ENCODE measurements at places on chromosomes 2 and 18. TPM values are rescaled to one million over a fixed set of nuclear protein-coding genes. Genes with fewer than 3 reads are reported as not detected.
A peak's percentile ranks its signal among the peaks of the same experiment; 100 is the strongest.

The TSPYL6 gene
- not detected for total RNA-seq

DNA sequence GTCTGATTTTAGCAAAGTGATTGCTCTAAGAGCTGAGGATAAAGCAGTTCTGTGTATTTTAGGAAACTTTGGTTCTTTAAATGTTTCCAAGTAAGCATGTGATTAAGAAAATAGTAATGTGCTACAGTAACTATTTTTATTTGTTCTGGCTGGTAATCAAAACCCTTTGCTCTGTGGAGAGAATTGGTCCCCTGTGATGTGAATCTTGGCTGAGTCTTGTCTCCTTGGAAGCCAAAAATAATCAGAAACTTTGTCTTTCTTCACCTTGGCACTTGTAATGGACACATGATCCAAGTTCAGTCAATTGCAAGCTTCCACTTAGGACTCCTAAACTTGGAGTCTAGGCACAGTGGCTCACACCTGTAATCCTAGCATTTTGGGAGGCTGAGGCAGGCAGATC is 422.7 kb upstream of the CDH20 start:
- no peaks in the 10 kb centered on the region for H3K36me3 ChIP-seq
- no peaks in the 10 kb centered on the region for H3K4me1 ChIP-seq
- no peaks in the 10 kb centered on the region for H3K27me3 ChIP-seq
- no peak overlapping the region for H3K27ac ChIP-seq

- H3K27me3 ChIP-seq, result no peaks in the 10 kb centered on the region
- H3K27ac ChIP-seq, result no peak overlapping the region
Observed at GRCh38 chr2:239178484-239178883, 222.3 kb downstream of the HDAC4 start.

GRCh38 chr2:186751078-186751477 is 57.2 kb downstream of the FAM171B start:
- no peaks in the 10 kb centered on the region for H3K4me1 ChIP-seq
- peaks cover 5% of the 10 kb centered on the region for H3K36me3 ChIP-seq
- H3K27ac ChIP-seq, result no peak overlapping the region
- DNase-seq, result no peak

The FLACC1 gene
- 0.48 TPM for total RNA-seq

The CYBRD1 gene
- total RNA-seq, result 21.1 TPM

DNA sequence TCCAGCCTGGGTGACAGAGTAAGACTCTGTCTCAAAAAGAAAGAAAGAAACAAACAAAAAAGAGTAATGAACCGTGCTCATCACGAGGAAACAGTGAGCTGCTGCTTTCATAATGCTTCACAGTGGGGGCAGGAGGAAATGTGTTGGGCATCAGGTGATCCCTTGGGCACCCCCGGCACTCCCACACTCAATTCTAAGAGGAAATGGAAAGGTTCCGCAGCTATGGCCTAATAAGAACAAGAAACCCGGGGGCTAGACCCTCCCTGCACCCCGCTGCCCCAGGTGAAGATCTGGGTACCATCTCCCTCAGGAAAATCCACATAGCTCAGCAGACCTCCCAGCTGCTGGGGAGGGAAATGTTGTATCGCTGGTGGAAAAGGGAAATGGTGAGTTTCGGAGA is 118.9 kb downstream of the LPIN1 start:
- H3K4me1 ChIP-seq, result peaks cover 23% of the 10 kb centered on the region
- H3K27ac ChIP-seq, result no peak overlapping the region
- no peak for DNase-seq
- H3K4me3 ChIP-seq, result no peak overlapping the region
- peaks cover 3% of the 10 kb centered on the region for H3K36me3 ChIP-seq

DNA sequence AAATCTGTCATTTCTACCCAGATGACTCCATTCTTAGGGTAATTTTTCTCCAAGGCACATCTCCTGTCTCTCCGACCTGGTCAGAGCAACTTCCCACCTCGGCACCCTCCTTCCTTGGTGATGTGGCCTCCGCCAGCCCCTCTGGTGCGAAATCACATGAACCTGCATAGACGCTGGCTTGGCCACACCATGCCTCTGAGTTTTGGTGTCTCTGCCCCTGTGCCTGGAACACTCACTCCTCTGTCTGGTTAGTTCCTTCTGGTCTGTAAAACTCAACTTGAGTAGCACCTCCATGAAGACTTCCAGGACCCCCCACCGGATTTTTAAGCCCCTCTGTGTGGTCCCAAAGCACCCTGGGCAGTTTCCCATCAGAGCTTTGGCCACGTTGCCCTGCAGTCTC is 83.2 kb upstream of the OTOS start:
- no peak for DNase-seq
- no peak overlapping the region for H3K4me3 ChIP-seq
- peaks cover 15% of the 10 kb centered on the region for H3K27me3 ChIP-seq
- H3K4me1 ChIP-seq, result peaks cover 7% of the 10 kb centered on the region
- H3K27ac ChIP-seq, result no peak overlapping the region
- H3K36me3 ChIP-seq, result no peaks in the 10 kb centered on the region

GRCh38 chr2:235860871-235861270 is 307.3 kb downstream of the GBX2 start:
- H3K27ac ChIP-seq, result no peak overlapping the region
- peaks cover 53% of the 10 kb centered on the region for H3K4me1 ChIP-seq
- H3K36me3 ChIP-seq, result peaks cover 8% of the 10 kb centered on the region

DNA sequence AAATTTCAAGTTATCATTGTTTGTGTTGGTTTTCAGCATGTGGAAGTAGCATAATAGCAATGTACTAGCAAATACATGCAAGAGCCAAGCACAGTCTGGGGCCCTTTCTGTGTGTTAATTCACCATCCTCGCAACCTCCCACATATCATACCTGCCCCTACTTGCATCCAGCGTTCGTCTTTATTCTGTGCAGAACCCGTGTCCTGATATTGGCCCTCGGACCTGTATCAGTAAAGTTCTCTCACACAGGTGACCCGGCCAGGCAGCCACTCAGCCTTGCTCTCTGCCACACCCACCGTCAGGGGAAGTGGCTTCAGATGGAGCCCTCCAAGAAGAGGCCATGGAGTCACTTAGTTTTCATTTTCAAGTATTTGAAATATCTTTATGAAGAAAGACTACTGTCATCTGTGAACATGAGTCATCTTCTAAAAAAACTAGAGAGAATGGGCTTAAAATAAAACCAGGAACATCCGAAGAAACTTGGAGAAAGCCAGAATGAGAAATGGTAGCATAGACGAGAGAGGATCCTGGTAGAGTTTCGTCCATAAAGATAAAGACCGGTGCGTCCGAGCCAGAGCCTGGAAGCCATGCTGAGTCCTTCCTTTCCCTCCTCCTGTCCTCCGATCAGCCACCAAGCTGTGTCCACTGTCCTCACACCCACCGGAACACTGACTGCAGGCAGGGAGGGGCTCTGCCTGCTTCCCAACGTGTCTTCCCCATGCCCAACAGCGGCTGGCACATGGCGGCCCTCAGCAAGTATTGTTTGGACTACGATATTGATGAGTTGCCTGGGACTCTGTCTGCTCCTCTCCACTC is 57.3 kb upstream of the RPL31 start:
- H3K4me1 ChIP-seq, result peaks cover 8% of the 10 kb centered on the region
- H3K36me3 ChIP-seq, result peaks cover 5% of the 10 kb centered on the region
- H3K27ac ChIP-seq, result no peak overlapping the region
- H3K27me3 ChIP-seq, result peaks cover 5% of the 10 kb centered on the region
- H3K4me3 ChIP-seq, result no peak overlapping the region

- no peak overlapping the region for H3K4me3 ChIP-seq
- H3K36me3 ChIP-seq, result no peaks in the 10 kb centered on the region
- no peaks in the 10 kb centered on the region for H3K27me3 ChIP-seq
- no peak overlapping the region for H3K27ac ChIP-seq
- peaks cover 10% of the 10 kb centered on the region for H3K4me1 ChIP-seq
Observed at GRCh38 chr2:60608679-60609078, 55.2 kb upstream of the BCL11A start.

DNA sequence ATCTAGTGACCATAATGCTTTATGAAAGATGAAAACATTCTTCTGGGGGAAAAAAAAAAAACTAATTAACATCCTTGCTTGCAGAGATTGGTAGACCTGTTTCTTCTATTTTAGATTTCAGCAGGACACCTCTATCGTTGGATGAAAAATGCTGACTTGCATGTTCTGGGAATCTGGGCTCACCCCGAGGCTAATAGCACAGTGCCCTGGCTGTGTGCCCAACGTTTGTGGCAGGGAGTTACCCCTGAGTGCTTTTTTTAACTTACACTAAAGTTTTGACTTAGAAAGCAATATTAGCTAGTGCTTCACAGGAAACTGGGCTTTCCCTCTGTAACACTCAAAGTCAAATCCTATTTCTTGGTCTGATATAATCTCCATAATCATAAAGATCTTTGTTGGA is 233.2 kb downstream of the SLC8A1 start:
- H3K4me3 ChIP-seq, result no peak overlapping the region
- no peak overlapping the region for H3K27ac ChIP-seq
- H3K36me3 ChIP-seq, result peaks cover 11% of the 10 kb centered on the region
- no peak for DNase-seq
- H3K4me1 ChIP-seq, result peaks cover 15% of the 10 kb centered on the region

GRCh38 chr2:161766334-161766733 is 142.1 kb downstream of the SLC4A10 start:
- peaks cover 6% of the 10 kb centered on the region for H3K4me1 ChIP-seq
- H3K27me3 ChIP-seq, result no peaks in the 10 kb centered on the region
- no peak overlapping the region for H3K27ac ChIP-seq

GRCh38 chr18:36448384-36449290 is 151.1 kb downstream of the FHOD3 start:
- H3K27me3 ChIP-seq, result no peaks in the 10 kb centered on the region
- H3K27ac ChIP-seq, result no peak overlapping the region
- H3K4me3 ChIP-seq, result no peak overlapping the region
- peaks cover 23% of the 10 kb centered on the region for H3K4me1 ChIP-seq
- H3K36me3 ChIP-seq, result no peaks in the 10 kb centered on the region

GRCh38 chr2:221337957-221338685 is 234.0 kb downstream of the EPHA4 start:
- no peak overlapping the region for H3K4me3 ChIP-seq
- H3K27ac ChIP-seq, result no peak overlapping the region
- H3K27me3 ChIP-seq, result peaks cover 8% of the 10 kb centered on the region
- H3K4me1 ChIP-seq, result peaks cover 17% of the 10 kb centered on the region
- H3K36me3 ChIP-seq, result no peaks in the 10 kb centered on the region

DNA sequence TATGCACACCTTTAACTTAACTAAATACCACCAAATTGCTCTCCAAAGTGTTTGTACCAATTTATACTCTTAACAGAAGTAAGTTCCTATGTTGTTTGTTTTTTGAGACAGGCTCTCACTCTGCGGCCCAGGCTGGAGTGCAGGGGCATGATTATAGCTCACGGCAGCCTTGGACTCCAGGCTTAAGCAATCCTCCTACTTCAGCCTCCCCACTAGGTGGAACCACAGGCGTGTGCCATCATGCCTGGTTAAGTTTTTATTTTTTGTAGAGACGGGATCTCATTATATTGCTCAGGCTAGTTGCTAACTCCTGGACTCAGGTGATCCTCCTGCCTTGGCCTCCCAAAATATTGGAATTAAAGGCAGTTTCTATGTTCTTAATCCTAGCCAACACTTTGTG is 13.1 kb upstream of the NAB1 start:
- H3K36me3 ChIP-seq, result no peaks in the 10 kb centered on the region
- H3K27me3 ChIP-seq, result no peaks in the 10 kb centered on the region
- H3K27ac ChIP-seq, result no peak overlapping the region
- peaks cover 22% of the 10 kb centered on the region for H3K4me1 ChIP-seq
- DNase-seq, result no peak
- no peak overlapping the region for H3K4me3 ChIP-seq

- no peaks in the 10 kb centered on the region for H3K27me3 ChIP-seq
- H3K4me1 ChIP-seq, result peaks cover 13% of the 10 kb centered on the region
- peaks cover 19% of the 10 kb centered on the region for H3K36me3 ChIP-seq
- no peak overlapping the region for H3K4me3 ChIP-seq
- H3K27ac ChIP-seq, result no peak overlapping the region
Observed at GRCh38 chr2:186605041-186605440, 15.2 kb downstream of the ITGAV start.

The CCDC74B gene
- total RNA-seq, result 15.4 TPM

The RAD51AP2 gene
- total RNA-seq, result 0.12 TPM

The WDR12 gene
- 74.0 TPM for total RNA-seq

DNA sequence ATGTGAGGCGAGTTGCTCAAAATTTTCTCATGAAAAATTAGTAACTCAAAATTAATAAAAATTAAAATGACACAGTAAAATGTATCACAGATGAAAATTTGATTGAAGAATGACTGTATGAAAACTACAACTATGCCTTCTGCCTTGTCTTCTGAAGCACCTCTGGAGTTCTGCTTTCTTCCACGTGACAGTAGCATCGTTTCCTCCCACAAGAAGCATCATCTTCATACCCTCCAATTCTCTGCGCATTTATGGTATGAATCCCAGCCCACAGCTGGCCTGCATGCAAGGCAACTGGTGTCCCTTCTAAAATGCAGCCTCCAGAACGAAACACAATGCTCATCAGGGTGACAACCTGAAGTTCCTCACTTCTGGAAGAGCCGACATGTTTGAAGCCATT is 189.9 kb downstream of the MYO1B start:
- no peak for DNase-seq
- no peaks in the 10 kb centered on the region for H3K36me3 ChIP-seq
- H3K27ac ChIP-seq, result no peak overlapping the region
- H3K27me3 ChIP-seq, result no peaks in the 10 kb centered on the region
- no peak overlapping the region for H3K4me3 ChIP-seq

- no peaks in the 10 kb centered on the region for H3K36me3 ChIP-seq
- H3K27ac ChIP-seq, result no peak overlapping the region
- H3K4me3 ChIP-seq, result no peak overlapping the region
- peaks cover 7% of the 10 kb centered on the region for H3K4me1 ChIP-seq
Observed at GRCh38 chr2:46804794-46805193, 110.8 kb downstream of the MCFD2 start.

The ARL4C gene
- 72.1 TPM for total RNA-seq

DNA sequence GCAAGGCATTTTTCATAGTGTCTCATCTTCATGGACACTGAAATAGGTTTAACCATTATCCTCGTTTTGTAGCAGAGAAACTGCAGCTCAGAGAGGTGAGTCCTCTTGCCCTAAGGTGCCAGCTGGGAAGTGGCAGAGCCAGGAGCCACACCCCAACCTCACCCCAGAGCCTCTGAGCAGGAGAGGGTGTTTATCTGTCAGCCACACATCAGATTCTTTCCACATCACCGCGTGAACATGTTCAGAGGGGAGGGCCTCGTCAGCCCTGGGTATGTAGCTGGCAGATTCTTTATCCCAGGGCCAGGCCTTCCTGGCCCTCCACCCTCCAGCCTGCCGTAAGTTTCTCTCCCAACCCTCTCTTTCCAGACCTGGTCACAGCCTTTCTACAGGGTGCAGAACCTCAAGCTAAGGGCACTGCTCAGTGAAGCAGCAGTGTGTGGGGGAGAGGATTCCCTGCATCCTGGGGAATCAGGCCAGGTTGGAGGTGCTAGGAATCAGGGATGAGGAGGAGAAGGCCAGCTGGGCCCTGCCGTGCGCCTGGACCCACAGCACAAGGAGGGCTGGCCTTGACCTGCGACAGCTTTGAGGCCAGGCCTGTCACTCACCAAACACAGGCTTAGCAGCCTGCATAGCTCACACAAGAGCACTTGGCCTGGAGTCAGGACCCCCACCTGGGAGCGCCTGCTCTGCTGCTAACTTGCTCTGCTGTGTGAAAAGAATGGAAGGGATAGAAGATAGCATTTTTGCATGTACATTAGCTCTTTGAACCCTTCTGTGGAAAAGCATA is 111.3 kb upstream of the MCFD2 start:
- no peak for DNase-seq
- H3K36me3 ChIP-seq, result peaks cover 5% of the 10 kb centered on the region
- H3K27ac ChIP-seq, result peak overlapping the region; percentile 82
- H3K4me1 ChIP-seq, result peaks cover 22% of the 10 kb centered on the region

All from type B pancreatic cell (in vitro differentiated cells).